ENCODE measurements at places on chromosomes 5 and 9.

- no peak for DNase-seq
Measured at GRCh38 chr9:79127661-79128060, 444.1 kb upstream of the TLE4 start.

GRCh38 chr9:136002881-136003280 is 41.7 kb upstream of the UBAC1 start:
- DNase-seq, result no peak

- no peak for DNase-seq
Measured at GRCh38 chr9:88006511-88007290, 32.4 kb upstream of the CDK20 start.

- DNase-seq, result no peak
Measured at GRCh38 chr5:78483809-78484521, 123.5 kb downstream of the SCAMP1 start.

GRCh38 chr5:158824241-158824882 is 275.4 kb downstream of the EBF1 start:
- no peak for DNase-seq

DNA sequence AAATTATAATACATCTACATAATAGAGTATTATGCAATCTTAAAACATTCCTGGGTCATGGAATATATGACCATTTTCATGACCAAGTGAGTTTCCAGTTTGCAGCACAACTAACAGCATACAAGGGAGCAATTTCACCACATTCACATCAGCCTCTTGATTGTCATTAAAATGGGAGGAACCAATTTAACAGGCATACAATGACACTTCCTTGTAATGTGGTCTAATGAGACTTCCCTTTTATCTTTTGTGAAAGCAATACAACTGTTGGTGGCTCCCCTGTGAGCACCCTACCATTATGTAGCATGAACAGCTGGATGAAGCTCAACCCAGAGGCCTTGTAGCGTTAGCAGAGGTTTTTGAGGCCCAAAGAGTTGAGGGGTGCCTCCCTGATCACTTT is 13.6 kb upstream of the TMOD1 start:
- DNase-seq, result no peak

GRCh38 chr9:36150574-36151315 is 14.2 kb downstream of the GLIPR2 start:
- no peak for DNase-seq

- no peak for DNase-seq
Measured at GRCh38 chr5:5810461-5810860, 388.0 kb downstream of the ICE1 start.

DNA sequence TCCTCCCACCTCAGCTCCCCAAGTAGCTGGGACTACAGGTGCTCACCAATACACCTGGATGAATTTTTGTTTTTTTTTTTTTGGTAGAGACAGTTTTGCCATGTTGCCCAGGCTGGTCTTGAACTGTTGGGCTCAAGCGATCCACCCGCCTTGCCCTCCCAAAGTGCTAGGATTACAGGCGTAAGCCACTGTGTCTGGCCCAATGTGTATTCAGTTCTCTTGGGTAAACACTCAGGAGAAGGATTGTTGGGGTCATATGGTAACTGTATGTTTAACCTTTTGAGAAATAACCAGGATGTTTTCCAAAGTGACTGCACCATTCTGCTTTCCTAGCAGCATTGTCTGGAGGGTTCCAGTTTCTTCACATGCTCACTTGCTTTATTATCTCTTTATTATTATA is 67.4 kb downstream of the TNPO1 start:
- no peak for DNase-seq

All from muscle of arm (tissue), 14 donors.